ENCODE measurements at places on chromosomes 6 and 20.

DNA sequence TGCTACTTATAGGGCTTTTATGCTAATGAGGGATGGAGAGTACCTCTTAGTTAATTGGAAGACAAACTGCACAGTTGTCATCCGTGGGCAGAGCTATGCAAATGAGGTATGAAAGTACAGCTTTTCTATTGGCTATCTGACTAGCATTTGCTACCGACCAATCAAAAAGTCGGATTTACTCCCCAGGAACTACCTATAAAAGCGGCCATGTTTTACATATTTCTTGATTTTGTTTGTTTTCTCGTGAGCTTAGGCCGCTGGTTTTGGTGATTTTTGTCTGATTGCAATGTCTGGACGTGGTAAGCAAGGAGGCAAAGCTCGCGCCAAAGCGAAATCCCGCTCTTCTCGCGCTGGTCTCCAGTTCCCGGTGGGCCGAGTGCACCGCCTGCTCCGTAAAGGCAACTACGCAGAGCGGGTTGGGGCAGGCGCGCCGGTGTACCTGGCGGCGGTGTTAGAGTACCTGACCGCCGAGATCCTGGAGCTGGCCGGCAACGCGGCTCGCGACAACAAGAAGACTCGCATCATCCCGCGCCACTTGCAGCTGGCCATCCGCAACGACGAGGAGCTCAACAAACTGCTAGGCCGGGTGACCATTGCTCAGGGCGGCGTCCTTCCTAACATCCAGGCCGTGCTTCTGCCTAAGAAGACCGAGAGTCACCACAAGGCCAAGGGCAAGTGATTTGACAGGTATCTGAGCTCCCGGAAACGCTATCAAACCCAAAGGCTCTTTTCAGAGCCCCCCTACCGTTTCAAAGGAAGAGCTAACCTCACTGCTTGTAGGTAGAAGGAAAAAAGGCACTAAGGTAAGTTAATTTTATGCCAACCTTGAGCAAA is 36.9 kb downstream of the HFE start:
- DNase-seq: peak; percentile 97

DNA sequence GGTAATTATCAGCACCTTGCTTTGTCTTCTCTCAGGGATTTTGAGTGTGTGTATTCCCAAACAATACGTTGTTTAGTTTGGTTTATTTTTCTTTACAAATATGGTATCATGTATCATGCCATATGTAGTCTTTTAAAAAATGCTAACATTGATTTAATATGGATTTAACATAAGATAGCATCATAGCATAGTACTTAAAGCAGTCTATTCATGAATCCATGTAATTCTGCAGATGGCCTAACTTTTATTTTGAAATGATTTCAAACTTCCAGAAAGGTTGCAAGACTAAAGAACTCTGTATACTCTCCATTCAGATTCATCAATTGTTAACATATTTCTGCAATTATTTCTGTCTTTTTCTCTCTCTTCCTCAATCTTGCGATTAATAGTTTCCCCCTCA is 7.9 kb downstream of the ZDHHC14 start:
- DNase-seq: no peak

DNA sequence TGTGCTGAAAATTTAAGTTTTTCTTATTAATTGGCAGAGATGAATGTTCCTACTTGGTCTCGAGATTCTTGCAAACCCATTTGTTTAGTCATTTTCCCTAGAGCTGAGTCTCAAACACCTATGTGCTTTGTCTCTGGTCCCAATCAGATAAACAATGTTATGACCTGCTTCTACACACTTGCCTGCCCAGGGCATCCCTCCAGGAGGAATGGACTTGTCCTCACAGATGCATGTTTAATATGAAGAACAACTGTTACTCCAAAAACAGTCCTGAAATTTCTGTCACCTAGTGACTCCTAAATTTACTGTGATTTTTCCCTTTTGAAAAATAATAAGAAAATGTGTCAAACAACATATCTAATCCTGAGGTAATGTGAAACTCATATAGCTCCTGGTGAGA is 43.7 kb downstream of the HDGFL1 start:
- DNase-seq: no peak

GRCh38 chr6:159978291-159979135 is 9.6 kb downstream of the IGF2R start:
- DNase-seq: no peak

GRCh38 chr6:170068496-170068895 is 222.4 kb downstream of the DLL1 start:
- DNase-seq: no peak

DNA sequence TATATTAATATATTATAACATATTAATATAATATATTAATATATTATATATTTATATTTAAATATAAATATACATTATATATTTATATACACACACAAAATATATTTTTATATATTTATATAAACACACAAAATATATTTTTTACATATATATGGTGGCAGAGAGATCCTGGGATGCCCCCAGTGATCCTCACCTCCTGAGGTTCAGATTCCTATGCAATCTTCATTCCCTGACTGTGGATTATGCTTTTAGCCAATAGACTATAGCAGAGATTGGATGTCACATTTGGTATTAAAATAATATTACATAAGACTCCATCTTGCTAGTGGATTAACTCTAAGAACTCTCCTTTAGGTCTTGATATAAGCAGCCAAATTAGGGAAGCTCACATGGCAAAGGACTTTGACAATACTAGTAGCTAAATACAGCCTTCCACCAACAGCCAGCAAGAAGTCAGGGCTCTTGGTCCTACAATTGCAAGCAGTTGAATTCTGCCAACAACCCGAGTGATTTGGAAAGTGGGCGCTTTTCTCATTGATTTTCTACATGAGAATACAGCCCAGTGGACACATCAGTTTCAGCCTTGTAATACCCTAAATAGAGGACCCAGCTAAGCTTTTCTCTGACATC is 681.0 kb downstream of the C6orf118 start:
- DNase-seq: no peak

DNA sequence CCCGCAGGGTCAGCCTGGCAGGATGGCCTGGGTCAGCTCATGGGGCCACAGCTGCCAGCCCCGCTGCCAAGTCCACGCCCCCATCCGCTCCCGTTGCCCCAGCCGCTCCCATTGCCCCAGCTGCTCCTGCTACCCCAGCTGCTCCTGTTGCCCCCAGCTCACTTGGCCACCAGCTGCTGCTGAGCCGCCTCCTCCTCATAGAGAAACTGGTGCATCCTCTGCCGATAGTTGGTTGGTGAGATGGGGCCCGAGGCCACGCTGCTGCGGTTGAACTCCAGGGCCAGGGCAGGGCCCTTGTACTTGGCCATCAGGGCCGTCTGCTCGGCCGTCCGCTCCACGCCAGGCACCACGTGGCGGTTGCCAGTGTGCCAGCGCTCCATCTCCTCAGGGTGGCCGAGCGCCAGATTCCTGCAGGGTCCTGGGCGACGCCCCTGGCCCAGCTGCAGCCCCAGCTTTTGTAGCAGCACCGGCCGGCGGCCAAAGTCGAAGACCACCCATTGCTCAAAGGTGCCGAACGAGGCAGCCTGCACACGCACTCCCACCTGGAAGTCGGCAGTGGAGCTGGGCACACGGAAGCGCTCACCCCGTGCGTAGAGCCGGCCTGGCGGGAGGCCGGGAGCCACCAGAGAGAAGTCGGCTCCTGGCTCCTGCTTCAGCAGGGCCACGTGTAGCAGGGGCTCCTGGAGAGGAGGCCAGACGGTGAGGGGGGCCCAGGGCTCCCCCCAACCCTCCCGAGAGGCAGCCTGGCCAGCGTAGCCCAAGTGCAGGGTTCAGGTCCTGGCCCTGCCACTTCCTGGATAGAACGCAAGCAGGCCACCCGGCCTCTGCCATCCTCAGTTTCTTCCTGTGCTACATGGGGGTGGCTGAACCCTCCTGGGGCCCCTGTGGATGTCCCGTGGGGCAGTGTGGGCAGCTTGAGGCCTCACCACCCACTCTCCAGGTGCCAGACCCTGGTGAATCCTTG is 4.8 kb downstream of the HELZ2 start:
- no peak for DNase-seq

DNA sequence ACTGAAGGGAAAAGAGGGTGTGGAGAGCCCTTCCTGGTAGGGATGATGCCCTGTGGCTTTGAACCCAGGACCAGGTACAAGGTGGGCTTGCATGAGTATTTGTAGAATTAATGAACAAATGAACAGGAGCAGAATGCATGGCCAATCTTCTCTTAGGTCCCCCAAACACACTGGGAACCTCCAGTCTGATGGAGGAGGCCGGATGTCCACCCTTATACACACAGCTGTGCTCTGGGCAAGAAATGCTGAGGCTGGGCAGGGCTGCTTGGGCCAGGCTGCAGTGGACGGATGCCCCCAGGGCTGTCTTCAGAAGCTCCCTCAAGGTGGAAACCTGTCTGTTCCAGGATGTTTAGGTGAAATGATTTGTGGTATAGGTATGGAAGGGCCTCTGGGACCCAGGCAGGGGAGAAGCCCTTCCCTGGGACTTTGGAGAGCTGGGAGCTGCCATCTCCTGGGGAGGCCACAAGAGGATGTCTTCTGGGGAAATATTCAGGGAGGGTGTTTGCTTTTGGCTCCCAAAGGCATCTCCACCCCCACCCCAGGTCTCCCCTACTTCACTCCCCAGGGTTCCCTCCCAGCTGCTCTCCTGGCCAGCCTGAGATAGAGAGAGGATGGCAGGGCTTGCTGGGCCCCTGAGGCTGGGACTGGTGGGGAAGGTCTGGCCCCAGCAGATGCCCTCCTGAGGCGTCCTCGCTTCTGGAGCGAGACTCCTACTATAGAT is 23.3 kb downstream of the VEGFA start:
- DNase-seq: no peak

DNA sequence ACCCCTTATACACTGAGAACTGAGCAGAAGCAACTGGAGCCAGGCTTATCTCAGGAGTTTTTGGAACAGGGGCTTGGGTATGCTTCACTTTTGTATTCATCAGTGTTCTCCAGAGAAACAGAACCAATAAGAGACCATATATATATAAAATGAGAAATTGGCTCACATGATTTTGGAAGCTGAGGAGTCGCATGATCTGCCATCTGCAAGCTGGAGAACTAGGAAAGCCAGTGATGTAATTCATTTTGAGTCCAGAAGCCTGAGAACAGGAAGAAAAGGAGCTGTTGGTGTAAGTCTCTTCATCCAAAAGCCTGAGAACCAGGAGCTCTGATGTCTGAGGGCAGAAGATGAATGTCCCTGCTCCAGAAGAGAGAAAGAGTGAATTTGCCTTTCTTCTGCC is 272.0 kb downstream of the SLC35F1 start:
- DNase-seq: no peak

DNA sequence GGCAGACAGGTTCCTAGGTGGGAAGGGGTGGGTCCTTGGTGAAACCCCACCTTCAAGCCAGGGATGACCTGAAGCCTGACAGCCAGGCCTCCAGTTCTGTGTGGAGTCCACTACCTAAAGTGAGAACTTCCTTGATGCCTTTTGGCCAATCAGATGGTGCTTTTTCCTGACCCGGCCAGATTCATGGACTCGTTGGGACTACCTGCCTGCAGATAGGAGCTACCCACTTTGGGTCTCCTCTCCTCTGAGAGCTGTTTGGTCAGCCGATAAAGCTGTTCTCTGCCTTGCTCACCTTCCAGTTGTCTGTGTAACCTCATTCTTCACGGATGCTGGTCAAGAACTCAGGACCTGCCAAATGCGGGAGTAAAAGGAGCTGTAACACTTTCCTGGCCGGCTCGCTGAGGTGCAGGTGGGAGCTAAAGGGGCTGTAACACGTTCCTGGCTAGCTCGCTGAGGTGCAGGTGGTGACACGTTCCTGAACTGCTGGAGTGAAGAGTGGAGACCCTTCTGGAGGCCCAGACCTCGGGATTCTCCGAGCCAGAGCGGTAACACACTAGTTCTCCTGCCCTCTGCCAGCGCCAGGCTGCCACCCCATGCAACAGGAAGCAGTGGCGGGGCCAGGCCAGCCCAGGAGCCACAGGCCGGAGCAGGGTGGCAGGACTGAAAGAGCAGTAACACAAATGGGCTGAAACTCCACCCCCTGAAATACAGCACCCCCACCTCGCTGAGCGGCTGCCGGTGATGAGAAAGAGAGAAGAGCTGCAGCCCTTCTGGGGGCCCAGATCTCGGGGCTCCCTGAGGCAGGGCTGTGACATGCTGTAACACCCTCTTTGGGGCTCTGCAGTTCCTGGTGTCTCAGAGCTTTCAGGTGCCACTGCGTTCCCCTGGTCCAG is 13.6 kb upstream of the DBNDD2 start:
- no peak for DNase-seq

Data from NCI-H1105 (cell line).